ENCODE measurements at places on chromosomes 2 and 18.

- no peak for DNase-seq
Observed at GRCh38 chr2:188997263-188997662, 23.1 kb downstream of the COL3A1 start.

DNA sequence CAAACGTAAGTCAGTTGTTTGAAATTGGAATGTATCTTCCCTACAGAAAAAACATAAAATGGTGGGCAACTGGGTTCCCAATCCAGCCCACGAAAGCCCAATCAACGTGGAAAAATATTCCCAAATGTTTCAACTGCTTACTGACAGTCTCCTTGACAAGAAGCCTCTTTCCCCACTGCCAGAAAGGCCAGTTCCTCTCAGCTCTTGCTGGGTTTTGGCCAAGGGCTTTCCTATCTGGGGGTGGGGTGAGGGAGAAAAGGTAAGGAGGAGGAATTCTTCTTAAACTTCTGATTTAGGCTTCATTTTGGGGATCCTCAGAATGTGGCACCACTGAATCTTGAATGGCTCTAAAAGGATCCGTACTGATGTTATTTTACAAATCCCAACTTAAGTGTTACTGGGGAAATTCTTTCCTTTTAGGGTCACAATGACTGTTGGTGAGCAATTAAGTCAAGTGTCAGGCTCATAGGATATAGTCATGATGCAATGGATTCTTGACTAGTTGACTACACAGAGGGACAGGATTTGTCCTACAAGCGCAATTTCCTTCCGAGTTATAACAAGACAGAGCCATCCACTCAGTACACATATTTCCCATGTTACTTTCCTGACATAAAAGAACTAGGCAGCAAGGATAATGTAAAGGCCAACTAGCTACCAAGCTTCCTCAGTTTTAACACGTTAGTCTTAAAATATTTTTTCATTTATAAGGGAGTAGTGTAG lies 73.6 kb downstream of the SPRED2 start:
- DNase-seq, result no peak

DNA sequence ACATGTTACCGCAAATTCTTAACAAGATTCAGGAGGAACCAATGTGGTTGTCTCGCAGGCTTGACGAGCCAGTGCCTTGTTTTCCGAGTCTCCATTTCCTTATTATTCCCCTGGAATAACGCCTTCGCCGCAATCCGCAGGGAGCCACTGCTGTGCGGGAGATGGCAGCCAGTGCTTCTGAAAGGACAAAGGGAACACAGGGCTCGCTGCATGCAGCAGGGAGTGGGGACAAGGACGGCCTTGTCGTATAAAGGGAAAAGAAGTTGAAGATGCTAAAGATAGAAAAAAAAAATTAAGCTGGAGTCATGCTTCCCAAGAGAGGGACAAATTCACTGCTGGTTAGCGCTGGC lies 221.4 kb downstream of the NDUFA10 start:
- no peak for DNase-seq

GRCh38 chr2:121670181-121670580 lies 20.9 kb upstream of the CLASP1 start:
- no peak for DNase-seq

- DNase-seq, result no peak
Observed at GRCh38 chr2:151258121-151258520, 3.5 kb downstream of the RBM43 start.

- no peak for DNase-seq
Observed at GRCh38 chr18:32326450-32327308, 136.8 kb downstream of the MEP1B start.

DNA sequence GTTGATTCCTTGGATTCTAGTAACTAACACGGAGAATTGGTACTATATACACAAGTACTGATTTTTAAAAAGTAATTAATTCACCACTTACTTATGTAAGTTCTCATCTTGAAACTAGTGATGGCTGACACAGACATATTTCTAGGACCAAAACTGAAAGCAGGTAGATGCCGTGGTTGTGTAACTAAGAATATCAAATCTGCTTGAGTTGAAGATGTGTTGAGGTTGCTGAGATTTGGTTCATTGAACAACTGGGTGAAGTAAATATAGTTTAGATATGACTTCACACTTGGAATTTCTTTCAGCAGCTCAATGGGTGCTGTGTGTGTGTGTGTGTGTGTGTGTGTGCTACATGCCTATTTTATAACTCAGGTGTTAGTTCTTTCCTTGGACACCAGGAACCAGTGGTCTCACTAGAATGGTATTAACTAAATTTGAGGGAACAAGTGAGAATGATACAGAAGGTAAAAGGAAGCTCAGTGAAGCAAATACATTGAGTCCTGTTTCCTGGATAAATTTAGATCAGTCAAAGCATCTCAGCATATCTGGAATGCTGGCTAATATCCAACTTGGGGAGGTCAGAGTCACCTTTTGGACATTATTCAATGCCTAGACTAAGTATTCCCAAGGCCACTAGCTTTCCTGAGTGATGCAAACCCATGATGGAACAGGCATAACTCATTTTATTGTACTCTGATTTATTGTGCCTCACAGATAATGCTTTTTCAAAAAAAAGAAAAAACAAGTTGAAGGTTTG lies 110.7 kb upstream of the ZEB2 start:
- DNase-seq, result no peak

DNA sequence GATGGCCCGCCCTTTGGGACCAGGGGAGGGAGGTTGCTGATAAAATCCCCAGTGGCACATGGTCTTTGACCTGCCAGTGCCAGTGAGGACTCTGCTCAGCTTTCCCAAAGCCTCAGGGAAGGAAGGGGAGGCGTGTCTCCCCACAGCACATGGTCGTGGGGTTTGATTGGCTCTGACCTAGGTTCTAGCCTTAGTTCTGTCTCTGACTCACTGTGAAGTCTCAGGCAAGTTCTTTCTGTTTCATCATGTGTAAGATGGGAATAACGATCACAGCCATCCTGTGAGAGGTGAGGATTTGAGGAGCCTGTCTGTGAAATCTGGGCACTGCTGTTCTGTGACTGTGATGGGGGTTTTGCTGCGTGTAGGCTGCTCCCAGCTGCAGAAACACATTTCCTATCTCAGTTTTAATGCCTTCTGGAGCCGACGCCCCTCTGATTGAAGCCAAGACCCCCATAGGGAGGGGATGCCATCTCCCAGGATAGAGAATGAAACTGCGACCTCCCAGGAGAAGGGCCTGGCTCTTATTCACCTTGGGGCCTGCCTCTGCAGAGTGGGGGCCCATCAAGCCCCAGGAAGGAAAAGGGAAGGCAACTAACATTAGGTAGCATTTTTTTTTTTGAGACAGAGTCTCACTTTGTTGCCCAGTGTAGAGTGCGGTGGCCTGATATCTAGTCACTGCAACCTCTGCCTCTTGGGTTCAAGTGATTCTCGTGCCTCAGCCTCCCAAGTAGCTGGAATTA lies 84.0 kb downstream of the DDX1 start:
- no peak for DNase-seq

- no peak for DNase-seq
Observed at GRCh38 chr2:105903051-105903674, 158.5 kb downstream of the NCK2 start.

GRCh38 chr18:69874058-69874457 lies 73.6 kb downstream of the CD226 start:
- DNase-seq, result no peak

DNA sequence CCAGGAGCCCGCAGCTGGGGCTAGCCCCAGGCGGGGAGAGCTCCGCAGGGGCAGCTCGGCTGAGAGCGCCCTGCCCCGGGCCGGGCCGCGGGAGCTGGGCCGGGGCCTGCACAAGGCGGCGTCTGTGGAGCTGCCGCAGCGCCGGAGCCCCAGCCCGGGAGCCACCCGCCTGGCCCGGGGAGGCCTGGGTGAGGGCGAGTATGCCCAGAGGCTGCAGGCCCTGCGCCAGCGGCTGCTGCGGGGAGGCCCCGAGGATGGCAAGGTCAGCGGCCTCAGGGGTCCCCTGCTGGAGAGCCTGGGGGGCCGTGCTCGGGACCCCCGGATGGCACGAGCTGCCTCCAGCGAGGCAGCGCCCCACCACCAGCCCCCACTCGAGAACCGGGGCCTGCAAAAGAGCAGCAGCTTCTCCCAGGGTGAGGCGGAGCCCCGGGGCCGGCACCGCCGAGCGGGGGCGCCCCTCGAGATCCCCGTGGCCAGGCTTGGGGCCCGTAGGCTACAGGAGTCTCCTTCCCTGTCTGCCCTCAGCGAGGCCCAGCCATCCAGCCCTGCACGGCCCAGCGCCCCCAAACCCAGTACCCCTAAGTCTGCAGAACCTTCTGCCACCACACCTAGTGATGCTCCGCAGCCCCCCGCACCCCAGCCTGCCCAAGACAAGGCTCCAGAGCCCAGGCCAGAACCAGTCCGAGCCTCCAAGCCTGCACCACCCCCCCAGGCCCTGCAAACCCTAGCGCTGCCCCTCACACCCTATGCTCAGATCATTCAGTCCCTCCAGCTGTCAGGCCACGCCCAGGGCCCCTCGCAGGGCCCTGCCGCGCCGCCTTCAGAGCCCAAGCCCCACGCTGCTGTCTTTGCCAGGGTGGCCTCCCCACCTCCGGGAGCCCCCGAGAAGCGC lies 15.0 kb upstream of the GMPPA start:
- no peak for DNase-seq

- no peak for DNase-seq
Observed at GRCh38 chr2:179332903-179333302, 68.3 kb upstream of the SESTD1 start.

- no peak for DNase-seq
Observed at GRCh38 chr2:12684471-12684936, 32.2 kb upstream of the TRIB2 start.

GRCh38 chr2:188364033-188364630 lies 72.5 kb downstream of the GULP1 start:
- DNase-seq, result no peak

GRCh38 chr18:50286391-50287027 lies 983 bp downstream of the CXXC1 start:
- no peak for DNase-seq

DNA sequence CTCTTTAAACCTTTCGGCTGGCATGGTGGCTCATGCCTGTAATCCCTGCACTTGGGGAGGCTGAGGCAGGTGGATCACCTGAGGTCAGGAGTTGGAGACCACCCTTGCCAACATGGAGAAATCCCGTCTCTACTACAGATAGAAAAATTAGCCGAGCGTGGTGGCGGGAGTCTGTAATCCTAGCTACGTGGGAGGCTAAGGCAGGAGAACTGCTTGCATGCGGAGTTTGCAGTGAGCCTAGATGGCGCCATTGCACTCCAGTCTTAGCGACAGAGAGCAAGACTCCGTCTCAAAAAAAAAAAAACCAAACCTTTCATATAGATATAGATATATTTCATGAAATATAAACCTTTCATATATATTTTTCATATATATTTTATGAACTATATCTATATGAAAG lies 864.7 kb downstream of the TRIB2 start:
- DNase-seq, result no peak

DNA sequence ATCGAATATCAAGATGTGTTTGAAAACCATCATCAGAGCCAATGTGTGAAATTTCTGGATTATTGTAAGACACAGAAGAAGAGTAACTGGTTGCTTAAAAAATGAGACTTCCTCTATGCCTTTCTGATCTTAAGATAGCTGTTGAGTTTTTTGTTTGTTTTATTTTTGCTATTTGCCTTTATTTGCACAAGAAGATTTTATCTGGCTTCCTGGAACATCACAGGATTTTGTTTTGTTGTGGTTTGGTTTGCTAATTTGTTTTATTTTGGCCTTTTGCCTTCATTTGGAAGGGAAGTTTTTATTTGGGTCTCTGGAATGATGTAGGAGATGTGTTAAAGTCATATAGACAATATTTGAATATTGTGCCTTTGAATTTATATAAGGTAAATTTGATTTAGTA lies 3.9 kb upstream of the CYTIP start:
- DNase-seq, result no peak

All from stimulated activated CD4-positive, alpha-beta T cell treated with anti-CD3 and anti-CD28 coated beads, Interleukin-15, amount 100 ng/mL, for 1 hour (primary cell).